Breast epithelium (tissue), 4 donors: ENCODE measurements at places on chromosomes 5 and 9. TPM values are rescaled to one million over a fixed set of nuclear protein-coding genes. Genes with fewer than 3 reads are reported as not detected.
A peak's percentile ranks its signal among the peaks of the same experiment; 100 is the strongest.

GRCh38 chr9:13962006-13962405, 351.9 kb downstream of the NFIB start:
- DNase-seq: no peak

DNA sequence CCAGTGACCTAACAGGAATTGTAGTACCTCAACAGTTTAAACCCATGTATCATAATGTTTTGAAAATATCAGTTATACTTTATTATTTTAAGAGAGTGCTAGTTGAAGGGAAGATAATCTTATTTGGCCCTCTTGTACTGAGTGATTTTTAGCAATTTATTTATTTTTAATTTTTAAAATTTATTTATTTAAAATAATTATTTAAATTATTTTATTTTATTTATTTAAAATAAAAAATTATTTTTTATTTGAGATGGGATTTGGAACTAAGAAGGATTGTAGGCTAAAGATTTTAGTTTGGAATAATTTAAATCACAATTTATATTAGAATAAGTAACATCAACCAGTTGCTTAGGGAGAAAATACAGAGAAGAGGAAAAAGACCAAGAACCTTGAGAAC, 54.2 kb downstream of the NAA35 start:
- DNase-seq: no peak

DNA sequence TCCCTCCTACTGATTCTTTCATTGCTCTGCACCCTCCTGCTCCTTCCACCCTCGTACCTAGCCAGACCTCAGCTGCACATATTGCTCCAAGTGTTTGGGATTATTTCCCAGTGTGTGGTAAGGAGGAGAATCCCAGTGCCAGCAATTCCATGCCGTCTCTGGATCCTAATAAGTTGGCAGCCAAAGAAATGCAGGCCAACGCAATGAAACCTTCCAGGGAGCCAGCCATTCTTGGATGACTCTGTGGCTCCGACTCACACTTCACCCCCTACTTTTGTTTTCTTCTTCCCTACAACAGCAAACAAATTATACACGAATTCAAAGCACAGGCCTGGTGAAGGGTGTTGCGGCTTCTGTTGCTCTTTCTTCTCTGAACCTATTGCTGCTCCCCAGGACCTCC, 82.5 kb upstream of the SLC1A3 start:
- DNase-seq: no peak

DNA sequence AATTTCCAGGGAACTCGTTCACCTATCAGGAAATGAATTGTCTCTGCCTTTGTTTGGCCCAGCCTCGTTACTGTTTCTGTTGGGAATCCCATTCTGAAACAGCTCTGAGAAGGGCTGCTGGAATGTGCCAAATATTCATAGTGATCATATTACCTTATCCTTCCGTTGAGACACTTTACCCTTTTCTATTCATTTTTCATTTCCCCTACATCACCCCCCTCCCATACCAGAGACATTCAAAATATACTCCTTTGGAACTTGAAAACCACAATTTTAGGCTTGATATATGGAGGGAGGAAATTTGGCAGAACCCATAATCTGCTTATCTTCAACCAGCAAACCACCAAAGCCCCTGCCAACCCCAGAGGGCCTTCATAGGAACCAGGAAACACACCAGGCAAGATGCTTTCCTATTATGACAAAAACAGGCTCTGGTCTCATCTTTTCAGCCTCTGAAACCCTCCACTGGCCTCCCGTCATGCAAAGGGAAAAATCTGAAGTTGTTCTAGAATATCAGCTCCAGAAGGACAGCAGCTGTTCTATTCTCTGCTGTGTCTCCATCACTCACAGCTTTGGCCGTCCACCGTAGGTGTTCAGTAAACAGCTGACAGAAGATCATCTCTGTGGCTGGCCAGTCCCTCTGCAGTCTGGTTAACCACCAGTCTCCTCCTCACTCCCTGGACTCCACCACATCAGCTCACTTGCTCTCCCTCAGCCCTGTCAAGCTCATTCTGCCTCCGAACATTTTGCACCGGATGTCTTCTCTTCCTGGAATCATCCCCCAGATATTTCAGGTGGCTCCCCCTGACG, 217.2 kb upstream of the WWC1 start:
- DNase-seq: no peak

- DNase-seq: no peak
These were observed 123.7 kb downstream of the PDE4D start for GRCh38 chr5:59769832-59770231.

DNA sequence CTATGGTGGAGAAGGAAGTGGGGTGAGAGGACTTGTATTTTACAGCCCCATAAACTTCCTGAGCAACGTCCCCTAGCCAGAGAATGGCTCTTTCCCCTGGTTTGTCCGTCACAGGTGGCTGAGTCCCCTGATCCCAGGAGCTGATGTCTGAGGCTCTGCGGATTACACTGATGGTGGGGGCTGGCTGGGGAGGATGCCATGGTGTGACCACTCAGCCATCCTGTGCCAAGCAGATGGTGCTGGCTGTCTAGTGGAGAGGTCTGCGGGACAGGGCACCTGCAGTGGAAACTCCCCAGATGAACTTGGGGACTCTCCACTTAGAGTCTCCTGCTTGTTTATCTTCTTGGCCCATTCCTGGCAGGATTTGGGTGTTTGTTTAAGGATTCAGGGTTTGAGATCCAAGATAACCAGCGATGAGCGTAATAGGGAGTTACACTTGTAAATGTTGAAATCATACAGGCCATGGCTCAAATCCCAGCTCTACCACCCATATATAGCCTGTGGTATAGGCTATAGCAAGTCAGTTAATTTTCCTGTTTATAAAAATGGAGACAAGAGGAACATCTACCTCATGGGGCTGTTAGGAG, 4.7 kb upstream of the PTGS1 start:
- DNase-seq: no peak

DNA sequence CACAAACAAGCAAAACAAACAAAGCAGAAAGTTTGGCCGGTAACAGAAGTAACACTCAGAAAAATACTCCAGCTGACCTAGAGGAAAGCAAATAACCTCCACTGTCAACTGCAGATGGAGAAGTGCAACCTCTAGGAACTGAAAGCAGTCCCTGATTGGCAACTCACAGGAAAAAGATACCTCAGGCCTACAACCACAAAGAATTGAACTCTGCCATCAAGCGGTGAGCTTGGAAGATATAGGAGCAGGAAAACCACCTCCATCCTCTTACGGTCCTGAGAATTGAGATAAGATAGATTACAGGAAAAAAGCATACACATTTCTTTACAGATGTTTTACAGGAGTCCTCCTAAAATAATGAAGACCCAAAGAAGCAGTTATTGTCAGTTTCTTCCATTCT, 184.5 kb downstream of the PDZD2 start:
- DNase-seq: no peak

- DNase-seq: no peak
These were observed 337.1 kb downstream of the GADD45G start for GRCh38 chr9:89941875-89942274.

GRCh38 chr9:35606138-35606504, 1.1 kb downstream of the TESK1 start:
- no peak for DNase-seq

DNA sequence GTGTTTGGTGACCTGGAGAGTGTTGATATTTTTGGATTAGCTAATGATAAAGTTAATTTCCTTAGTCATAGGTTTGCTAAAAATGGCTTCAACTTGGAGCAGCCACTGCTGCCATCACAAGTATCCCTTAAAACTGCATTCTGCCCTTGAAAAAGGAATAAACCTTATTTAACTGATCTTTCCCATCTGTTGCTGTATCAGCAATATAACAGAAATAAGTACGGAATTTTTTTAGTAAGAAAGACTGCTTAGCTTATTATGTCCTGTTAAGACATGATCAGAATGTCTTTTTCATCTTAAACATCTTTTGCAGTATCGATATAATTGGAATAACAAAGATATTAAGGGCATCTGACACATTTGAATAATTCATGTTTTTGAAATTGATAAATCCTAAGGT, 75.7 kb downstream of the LNPEP start:
- DNase-seq: no peak

- DNase-seq: no peak
These were observed 323.4 kb downstream of the FBXL7 start for GRCh38 chr5:15823398-15823797.

DNA sequence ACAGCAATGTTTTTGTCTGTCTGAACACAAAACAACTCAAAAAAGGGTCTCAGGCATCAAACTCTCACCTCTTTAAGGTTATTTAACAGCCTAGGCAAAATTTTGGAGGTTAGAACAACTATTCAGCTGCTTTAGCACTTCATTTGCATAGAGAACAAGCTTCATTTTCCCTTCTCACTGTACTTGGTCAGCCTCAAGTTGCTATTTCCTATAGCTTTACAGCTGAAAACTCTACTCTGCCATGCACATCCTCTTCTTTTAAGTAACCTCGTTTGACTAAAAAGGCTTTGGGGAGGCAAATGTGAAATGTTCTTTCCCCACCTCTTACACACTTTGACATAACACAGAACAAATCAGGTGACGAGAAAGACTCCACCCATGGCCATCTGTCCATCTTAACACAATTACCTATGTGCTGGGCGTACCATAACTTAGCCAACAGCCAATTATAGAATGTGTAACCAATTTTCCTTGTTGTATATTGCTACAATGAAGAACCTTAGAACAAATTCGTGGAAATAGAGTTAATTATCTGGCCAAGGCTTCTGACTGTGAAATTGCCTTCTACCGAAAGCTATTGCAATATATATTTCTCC, 195.7 kb downstream of the DCP2 start:
- DNase-seq: no peak

GRCh38 chr5:138336952-138337684, 948 bp upstream of the FAM53C start:
- peak; percentile 72 for DNase-seq

- no peak for DNase-seq
These were observed 78.3 kb downstream of the COL27A1 start for GRCh38 chr9:114233491-114234185.

DNA sequence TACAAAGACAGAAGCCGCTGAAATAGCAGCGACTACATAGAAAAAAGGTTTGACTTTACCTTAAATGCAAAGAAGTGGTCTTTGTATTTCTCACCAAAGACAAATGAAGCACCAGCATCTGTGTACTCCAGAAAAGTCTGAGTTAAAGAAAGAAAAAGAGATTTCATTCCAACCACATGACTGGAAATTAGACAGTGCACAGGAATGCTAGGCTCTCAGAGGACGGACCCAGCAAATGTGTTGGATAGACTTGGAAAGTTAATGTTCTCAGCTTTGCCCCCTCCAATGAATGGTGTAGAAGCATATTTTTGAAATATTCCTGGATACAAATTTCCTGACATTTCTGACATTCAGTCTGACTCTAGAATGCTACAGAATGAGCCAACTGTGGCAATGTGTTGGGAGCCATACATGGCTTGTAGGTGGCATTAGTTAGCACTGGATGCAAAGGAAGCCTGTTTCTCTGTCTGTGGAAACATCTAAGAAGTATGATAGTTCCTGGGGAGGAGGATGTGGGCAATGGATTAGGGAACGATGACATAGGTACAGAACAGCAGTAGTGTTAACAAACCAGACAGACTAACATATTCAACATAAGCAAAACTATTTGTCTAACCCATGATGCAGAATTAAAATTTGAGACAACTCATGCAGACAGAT, 43.3 kb downstream of the SLC28A3 start:
- no peak for DNase-seq

- DNase-seq: no peak
These were observed 126.1 kb upstream of the EFNA5 start for GRCh38 chr5:107796797-107797196.

GRCh38 chr9:130956636-130957450, 17.8 kb upstream of the FIBCD1 start:
- no peak for DNase-seq

DNA sequence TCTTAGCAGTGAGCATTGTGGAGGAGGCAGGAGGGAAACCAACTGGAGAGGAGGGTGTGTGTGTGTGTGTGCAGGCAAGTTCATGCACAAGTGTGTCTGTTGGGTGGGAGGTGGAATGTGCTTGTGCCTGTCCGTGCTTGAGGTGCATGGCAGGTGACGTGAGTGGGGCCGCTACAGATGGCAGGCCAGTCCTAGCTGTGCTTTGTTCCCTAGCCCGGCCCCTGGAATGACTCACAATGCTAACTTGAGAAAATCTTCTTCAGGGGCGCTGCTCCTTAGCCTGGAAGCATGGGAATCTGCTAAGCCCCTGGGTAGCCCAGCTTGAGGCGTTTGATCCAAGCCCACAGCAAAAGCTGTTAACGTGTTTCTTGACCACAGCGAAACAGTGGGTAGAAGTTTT, 25.0 kb upstream of the DMRT2 start:
- no peak for DNase-seq

DNA sequence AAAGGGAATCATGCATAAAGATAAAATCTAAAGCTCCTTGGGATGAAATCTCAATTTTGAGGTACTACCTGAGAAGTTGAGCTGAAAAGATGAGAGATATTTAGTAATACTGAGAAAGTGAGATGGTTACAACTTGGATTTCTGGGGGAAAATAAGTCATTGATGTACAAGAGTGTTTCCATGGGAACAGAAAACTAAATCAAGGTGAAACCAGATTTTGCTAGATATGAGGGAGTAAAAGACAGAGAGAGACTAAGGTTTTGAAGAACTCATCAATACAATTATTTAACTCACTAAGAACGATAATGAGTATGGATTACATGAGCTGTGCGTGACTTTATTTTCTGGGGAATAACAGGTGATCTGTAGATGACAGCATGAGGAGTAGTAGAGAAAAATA, 10.2 kb upstream of the ST8SIA4 start:
- DNase-seq: no peak

DNA sequence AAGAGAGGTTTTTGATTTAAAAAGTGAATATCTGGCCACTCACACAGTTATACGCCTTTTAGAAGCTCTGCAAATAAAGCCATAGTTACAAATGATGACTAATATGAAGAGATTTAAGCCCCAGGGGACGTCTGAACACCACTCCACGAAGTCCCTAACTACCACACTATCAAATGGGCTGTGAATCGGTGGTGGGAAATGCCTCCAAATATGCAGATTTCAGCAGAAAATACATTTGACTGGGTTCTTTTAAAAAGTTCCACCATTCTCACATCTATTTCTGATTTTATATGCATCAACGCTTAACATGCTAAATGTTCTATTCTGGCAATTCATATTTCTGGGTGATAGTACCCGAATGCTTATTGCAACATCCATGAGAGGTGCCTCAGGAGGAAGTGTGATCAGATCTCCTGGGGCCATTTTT, 22.5 kb downstream of the TICAM2 start:
- DNase-seq: no peak

DNA sequence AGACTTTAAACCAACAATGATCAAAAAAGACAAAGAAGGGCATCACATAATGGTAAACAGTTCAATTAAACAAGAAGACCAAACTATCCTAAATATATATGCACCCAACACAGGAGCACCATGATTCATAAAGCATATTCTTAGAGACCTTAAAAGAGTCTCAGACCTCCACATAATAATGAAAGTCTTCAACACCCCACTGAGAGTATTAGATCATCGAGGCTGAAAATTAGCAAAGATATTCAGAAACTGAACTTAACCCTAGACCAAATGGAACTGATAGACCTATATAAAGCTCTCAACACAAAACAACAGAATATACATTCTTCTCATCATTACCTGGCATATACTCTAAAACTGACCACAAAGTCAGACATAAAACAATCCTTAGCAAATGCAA, 11.7 kb upstream of the SPINK14 start:
- no peak for DNase-seq

GRCh38 chr9:114302727-114303126, 20.2 kb upstream of the ORM1 start:
- no peak for DNase-seq

Gene MYMK
- not detected for total RNA-seq

Gene TNFSF15
- 0.16 TPM for total RNA-seq

Gene ANKRD34B
- total RNA-seq: not detected

Gene FKTN
- 9.4 TPM for total RNA-seq

Gene RNF224
- not detected for total RNA-seq

Gene CBY3
- total RNA-seq: not detected

Gene ORM2
- 2.9 TPM for total RNA-seq

Gene FOXD4L6
- not detected for total RNA-seq

Gene UBE2QL1
- total RNA-seq: 1.6 TPM
